ENCODE measurements at places on chromosomes 4 and X. TPM values are rescaled to one million over a fixed set of nuclear protein-coding genes. Genes with fewer than 3 reads are reported as not detected.

DNA sequence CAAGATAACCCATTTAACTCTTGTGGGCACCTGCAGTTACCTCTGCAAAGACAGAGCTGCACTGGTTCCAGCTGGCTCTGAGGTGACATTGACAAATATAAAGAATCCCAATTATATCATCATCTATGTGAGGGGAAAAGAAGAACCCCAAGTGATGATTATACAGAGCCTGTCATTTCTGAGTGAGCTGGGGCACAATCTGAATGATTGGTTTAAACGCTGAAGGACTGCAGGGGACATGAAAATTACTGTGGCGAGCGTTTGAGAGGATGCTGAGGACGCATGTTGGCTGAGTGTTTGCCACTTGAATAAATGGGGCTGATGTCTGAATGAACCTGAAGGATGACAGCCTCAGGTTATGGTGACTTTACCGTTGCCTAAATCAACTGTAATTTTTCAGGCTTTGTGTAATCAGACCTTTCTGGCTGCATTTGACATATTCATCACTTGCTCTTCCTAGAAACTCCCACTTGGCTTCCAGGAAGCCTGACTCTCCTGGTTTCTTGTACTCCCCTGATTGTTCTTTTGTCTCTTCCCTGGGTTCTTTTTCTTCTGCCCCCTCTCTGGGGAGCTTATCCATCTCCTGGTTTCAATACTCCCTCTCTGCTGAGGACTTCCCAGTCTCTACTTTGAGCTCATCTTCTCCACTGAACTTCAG is 4.1 kb upstream of the HSD17B10 start:
- DNase-seq = no peak
- H3K4me3 ChIP-seq = no peak overlapping the region
- H3K36me3 ChIP-seq = no peaks in the 10 kb centered on the region
- H3K27ac ChIP-seq = no peak overlapping the region
- no peaks in the 10 kb centered on the region for H3K27me3 ChIP-seq
- H3K4me1 ChIP-seq = peaks cover 6% of the 10 kb centered on the region

DNA sequence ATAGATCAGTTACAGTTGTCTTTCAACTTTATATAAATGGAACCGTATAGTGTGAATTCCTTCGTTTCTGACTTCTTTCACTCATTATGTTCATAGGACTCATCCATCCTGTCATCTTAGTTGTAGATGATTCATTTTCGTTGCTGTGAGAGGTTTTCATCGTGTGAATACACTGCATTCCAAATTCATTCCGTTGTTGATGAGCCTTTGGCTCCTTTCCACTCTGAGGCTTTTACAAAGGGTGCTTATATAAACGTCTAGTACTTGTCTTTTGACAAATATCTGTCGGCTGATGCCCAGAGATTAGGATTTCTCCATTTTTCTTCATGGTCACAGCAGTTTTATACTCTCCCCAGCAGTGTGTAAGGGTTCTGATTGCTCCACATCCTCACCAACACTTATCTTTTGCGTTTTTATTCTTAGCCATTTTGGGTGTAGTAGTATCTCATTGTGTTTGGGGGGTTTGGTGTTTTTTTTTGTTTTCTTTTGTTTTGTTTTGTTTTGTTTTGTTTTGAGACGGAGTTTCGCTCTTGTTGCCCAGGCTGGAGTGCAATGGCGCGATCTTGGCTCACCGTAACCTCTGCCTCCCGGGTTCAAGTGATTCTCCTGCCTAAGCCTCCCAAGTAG is 48.6 kb downstream of the LRP2BP start:
- H3K27ac ChIP-seq = peak overlapping the region; percentile 16
- peaks cover 20% of the 10 kb centered on the region for H3K4me1 ChIP-seq

DNA sequence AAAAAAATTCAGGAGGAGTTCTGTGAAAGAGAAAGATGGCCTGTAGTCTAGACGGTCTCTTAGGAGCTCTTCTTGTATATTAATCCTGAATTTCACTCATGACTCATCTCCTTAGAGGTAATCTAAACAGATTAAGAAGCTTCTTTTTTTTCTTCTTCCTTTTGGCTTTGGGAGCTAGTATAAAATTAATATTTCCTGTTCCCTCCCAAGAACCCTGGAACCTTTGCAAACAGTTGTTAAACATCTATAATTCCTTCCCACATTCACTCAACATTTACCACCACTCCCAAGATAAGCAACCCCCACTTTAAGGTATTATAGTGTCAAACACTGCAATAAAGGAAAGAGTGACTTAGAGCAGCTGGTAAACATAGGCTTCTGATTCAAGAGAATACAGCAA is 146.4 kb upstream of the EDNRA start:
- no peak overlapping the region for H3K27ac ChIP-seq
- no peaks in the 10 kb centered on the region for H3K36me3 ChIP-seq
- DNase-seq = no peak
- H3K4me3 ChIP-seq = no peak overlapping the region

The SCFD2 gene
- 17.2 TPM for total RNA-seq

The UVSSA gene
- total RNA-seq = 33.9 TPM

GRCh38 chr4:107246761-107247160 is 210.6 kb upstream of the DKK2 start:
- H3K4me3 ChIP-seq = no peak overlapping the region
- H3K27me3 ChIP-seq = no peaks in the 10 kb centered on the region
- DNase-seq = no peak

The MAGEC2 gene
- not detected for total RNA-seq

The SORBS2 gene
- 95.5 TPM for total RNA-seq

DNA sequence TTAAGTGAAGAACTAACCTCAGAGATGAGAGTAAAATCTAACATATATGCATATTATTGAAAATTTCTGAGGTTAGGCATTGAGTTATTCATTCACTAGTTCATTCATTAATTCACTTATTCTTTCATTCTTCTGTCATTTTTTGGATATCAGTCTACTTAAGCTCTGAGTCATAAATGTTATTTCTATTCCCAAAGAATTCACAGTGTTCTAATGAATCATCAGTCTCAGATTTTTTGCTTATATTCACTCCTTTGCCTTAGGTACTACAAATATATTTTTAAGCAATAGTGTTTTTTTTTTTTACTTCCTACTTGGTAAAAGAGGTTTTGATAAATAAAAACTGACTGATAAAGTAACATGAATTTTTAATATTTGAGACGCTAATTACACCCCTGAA is 95.2 kb upstream of the DKK2 start:
- DNase-seq = no peak
- no peak overlapping the region for H3K4me3 ChIP-seq
- peaks cover 2% of the 10 kb centered on the region for H3K27me3 ChIP-seq
- H3K27ac ChIP-seq = no peak overlapping the region
- H3K4me1 ChIP-seq = no peaks in the 10 kb centered on the region
- H3K36me3 ChIP-seq = no peaks in the 10 kb centered on the region

DNA sequence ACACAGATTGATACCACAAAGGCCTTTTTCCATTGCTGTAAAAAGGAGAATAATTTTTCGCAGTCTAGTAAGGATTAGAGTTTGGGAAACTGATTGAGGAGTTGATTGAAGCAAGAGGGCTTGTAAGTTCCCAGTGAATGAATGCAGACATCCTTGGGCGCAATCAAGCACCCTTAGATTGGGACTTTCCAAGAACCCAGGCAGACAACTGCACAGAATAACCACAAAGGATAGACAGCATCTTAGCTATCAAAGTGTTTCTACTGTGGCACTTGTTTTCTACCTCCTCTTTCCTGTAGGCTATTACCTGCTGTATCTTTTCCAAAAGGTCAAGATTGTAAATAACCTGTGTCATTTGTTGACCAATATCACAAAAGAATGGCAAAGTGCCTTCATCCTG is 2.6 kb downstream of the COX18 start:
- peaks cover 12% of the 10 kb centered on the region for H3K4me1 ChIP-seq
- no peak for DNase-seq
- H3K27me3 ChIP-seq = peaks cover 3% of the 10 kb centered on the region
- no peak overlapping the region for H3K4me3 ChIP-seq
- no peak overlapping the region for H3K27ac ChIP-seq

GRCh38 chrX:31497086-31497485 is 425.2 kb upstream of the FTHL17 start:
- DNase-seq = no peak
- H3K4me3 ChIP-seq = peak overlapping the region; percentile 69
- no peaks in the 10 kb centered on the region for H3K36me3 ChIP-seq
- peak overlapping the region; percentile 70 for H3K27ac ChIP-seq

GRCh38 chr4:105715692-105716278 is 7.2 kb downstream of the GSTCD start:
- H3K4me3 ChIP-seq = no peak overlapping the region
- H3K4me1 ChIP-seq = peaks cover 10% of the 10 kb centered on the region
- DNase-seq = no peak
- H3K27me3 ChIP-seq = no peaks in the 10 kb centered on the region
- no peak overlapping the region for H3K27ac ChIP-seq

The CLGN gene
- 19.6 TPM for total RNA-seq

DNA sequence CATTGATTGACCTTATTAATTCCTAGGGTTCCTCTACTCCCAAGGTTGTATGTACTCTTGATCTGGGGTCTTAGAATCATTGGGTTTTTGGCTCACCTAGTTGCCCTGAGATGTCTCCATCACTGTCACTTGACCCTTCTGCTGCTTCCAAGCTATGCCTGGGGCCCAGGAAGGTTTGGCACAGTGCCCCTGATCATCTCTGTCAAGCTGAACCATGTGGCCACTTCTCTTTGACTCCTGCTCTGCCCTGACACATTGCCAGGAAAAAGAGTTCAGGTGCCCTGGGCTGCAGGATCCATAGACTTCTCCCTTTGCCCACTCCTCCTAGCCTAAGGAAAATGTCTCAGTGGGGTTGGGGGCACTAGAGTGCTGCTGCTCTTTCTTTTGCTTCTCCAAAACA is 3.9 kb upstream of the CHST7 start:
- peaks cover 3% of the 10 kb centered on the region for H3K27me3 ChIP-seq
- H3K4me3 ChIP-seq = no peak overlapping the region
- H3K4me1 ChIP-seq = no peaks in the 10 kb centered on the region
- H3K36me3 ChIP-seq = no peaks in the 10 kb centered on the region
- DNase-seq = no peak
- no peak overlapping the region for H3K27ac ChIP-seq

DNA sequence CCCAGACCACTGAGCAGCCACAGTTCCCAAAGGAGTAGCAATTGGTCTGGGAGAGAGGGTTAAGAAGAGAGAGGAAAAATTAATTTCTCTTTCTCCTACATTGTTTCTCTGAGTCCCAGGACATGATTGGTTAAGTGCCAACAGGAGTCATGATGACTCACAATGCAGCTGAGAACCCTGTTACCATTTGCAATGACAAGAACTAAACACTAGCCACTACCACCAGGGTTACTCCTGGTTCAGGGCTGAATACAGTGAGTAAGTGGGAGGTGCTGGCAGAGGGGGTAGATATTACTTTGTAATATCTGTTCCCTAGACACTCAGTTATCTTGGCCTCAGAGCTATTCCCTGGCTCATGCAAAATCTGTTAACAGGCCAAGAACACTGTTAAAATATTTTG is 18.0 kb downstream of the ETDC start:
- no peaks in the 10 kb centered on the region for H3K4me1 ChIP-seq
- no peaks in the 10 kb centered on the region for H3K27me3 ChIP-seq
- H3K27ac ChIP-seq = no peak overlapping the region

- H3K27ac ChIP-seq = peak overlapping the region; percentile 94
- DNase-seq = no peak
- H3K4me1 ChIP-seq = peaks cover 35% of the 10 kb centered on the region
- H3K36me3 ChIP-seq = no peaks in the 10 kb centered on the region
- H3K27me3 ChIP-seq = peaks cover 16% of the 10 kb centered on the region
These were observed 82.2 kb downstream of the MAML3 start for GRCh38 chr4:140071806-140072205.

The CFI gene
- total RNA-seq = not detected

The CXorf58 gene
- total RNA-seq = not detected

GRCh38 chrX:136304493-136304892 is 3.7 kb downstream of the ADGRG4 start:
- H3K4me3 ChIP-seq = no peak overlapping the region
- no peak overlapping the region for H3K27ac ChIP-seq
- H3K27me3 ChIP-seq = no peaks in the 10 kb centered on the region
- no peaks in the 10 kb centered on the region for H3K4me1 ChIP-seq
- DNase-seq = no peak

DNA sequence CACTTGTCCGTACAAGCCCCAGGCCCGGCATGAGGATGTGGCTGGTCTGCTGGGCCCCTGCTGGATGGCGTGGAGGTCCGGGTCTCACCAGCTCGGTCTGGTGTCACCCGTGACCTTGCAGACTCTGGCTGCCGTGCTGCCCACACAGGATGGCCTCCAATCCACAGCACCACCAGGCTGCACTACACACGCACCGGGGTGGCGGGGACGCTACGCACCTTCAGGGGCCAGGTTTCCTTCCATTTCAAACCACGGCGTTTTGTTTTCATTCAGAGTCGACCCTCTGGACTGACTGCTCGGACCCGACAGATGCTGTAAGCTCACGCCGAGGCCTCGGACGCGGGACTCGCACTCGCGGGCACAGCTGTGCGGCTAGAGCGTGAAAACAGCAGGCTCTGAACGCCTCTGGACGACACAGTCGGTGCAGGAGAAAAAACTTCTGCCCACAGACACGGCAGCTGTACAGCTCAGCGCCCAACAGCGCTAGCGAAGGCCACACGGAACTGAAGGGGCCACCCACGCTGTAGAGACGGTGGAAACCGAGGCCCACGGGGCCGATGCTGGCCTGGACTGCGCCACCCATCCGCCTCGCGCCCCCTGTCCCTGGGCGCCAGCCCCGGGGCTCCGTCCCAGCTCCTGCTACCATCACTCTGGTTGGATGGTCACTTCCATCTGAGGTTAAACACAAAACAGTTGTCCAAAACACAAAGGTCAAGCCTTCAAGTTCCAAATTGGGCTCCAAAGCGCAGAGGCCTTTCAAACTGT is 40.0 kb downstream of the FAM53A start:
- H3K27me3 ChIP-seq = peaks cover 3% of the 10 kb centered on the region
- H3K4me1 ChIP-seq = peaks cover 2% of the 10 kb centered on the region
- no peaks in the 10 kb centered on the region for H3K36me3 ChIP-seq
- DNase-seq = no peak
- no peak overlapping the region for H3K4me3 ChIP-seq

Measured in glutamatergic neuron (in vitro differentiated cells).